ENCODE measurements at places on chromosomes 12 and 14.

- peak; percentile 52 for DNase-seq
Measured at GRCh38 chr12:103840876-103841689, at the start of gene NT5DC3. TSS of gene NT5DC3 (minus strand) at chr12:103841234. CDS start at chr12:103841156, 78 bp downstream.

GRCh38 chr12:12072064-12072760, 1.5 kb downstream of the BCL2L14 start:
- DNase-seq: no peak

DNA sequence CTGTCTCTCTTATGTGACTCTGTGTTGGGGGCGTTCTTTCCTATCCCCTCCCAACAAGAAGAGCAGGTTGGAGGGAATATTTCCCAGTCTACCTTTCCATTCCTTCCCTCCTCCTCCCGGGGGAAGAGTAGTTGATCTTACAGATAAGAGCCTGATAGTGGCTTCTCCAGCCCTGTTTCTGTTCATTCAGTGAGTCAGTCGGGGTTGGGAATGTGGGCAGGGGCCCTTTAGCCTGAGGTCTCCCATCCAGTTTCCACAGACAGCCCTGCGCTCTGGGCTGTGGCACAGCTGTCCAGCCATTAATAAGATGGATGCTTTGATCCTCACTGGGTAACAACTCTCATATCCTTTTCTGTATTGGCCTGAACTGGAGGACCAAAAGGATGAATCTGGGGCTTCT, 18.1 kb upstream of the PPP1R1A start:
- no peak for DNase-seq

DNA sequence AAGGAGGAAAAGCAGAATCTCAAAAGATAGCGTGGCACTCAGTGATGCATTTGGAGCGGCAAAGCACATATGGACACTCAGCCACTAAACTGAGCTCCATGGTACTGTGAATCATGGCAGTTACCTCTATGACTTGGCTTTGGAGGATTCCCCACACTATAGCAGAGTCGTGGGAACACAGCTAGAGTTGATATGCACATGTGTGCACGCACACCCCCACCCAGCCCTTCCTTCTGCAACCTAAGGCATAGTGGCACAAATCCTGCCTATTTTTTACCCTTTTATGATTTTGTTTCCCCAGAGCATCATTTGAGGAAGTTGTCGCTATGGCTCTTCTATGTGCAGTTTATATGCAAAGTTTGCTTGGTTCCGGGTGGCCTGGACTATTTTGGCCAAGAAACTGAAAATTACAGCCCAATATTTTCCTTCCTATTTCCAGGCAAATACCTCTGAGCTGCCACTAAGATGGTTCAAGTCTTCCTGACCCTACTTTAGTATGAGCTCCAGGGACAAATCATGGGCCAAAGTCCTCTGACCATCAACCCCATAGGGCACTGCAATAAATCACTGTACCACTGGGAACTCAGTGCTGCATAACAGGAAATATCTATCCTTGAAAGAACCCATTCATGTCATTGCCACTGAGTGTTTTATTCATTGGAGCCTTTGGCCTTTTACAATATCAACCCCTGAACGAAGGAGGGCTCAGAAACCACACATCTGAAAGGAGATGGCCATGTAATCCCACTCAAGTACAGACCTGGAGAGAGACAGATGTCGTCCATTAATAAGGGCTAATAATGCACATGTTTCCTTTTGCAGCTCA, 177.5 kb downstream of the EGLN3 start:
- DNase-seq: no peak

DNA sequence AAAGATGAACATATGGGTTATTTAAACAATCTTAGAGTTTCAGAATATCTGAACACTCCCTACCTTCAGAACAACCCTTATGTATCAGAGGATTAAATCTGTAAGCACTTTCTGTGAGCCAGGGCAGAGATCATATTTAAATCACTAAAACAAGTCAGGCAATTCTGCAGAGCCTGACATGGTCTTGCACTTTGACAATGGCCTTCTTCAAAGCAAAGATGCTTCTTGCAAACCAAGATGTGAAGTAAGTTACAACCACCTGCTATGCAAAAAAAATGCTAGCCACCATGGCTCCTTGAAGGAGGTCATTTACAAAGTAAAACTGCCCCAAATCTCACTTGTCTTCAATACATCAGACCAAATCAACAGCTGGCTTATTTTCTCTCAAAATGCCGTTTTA, 3.2 kb downstream of the PPP1CC start:
- DNase-seq: no peak

- DNase-seq: no peak
Measured at GRCh38 chr14:37116933-37117849, 55.2 kb downstream of the SLC25A21 start.

DNA sequence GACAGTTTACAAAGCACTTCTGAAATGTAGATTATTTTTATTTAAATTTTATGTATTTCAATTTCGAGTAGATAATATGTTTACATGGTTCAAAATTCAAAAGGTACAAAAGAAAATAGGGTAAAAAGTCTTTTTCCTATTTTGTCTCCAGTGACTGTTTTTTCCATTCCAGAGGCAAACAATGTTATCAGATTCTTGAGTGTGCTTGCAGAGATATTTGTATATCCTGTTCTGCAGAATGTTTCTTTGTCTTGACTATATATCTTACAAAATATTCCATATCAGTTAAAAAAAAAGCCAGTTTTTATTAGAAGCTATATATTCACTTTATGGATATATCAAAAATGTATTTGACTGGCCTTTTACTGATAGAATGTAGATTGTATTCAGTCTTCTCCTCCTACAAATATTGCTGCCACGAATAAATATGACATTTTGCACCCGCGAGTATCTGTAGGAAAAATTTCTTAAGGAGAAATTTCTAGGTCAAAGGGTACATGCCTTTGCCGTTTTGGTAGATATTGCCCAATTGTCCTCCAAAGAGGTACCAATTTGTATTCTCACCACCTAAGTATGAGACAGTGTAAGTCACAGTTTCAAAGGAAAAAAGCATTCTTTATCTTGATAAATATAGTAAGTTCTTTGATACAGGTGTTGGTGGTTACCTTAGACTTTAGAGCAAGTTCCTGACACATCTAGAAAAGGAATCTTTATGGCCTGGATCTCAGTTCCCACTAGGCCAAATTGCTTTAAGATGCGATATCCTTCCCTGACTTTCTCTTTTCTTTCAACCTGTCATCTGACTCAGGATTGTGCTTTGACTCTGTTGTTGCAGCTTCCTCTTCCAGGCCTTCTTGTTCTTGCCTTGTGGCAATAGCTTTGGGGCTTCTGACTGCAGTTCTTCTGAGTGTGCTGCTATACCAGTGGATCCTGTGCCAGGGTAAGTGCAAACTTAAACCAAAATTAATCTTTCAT, 2.3 kb downstream of the KLRG1 start:
- peak; percentile 50 for DNase-seq

- no peak for DNase-seq
Measured at GRCh38 chr12:269191-269590, 6.6 kb upstream of the SLC6A13 start.

DNA sequence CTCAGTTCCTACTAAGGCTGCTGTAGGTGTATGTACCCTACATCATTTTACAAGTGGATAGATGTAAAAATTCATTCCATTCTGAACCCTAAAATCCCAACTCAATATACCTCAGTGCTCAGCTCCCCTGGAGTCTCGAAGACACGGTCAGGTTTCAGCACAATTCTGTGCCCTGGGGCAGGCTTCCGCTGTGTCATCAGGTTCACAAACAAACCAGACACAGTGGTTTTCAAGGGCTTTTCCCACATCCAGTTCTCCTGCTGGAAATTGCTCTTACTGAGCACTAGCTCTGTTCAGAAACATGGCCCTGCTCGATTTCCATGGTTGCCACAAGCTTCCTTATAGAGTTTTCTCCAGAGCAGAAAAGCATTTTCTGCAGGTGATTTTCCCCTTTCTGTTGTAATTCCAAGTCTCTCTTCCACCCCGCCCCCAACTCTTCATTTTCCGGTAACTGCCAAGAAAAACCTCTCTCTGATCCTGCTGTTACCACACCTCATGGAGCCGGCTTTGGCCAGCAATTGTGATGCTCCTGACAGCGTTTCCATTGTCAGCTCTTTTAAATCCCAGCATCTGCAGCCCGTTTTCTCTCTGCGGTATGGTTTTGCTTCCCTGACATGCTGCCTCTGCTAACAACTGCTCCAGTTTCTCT, 483.0 kb upstream of the CCDC196 start:
- DNase-seq: no peak
